Stimulated activated CD4-positive, alpha-beta T cell treated with anti-CD3 and anti-CD28 coated beads, TNF-alpha, amount 100 ng/mL, for 4 hours (primary cell): ENCODE measurements at places on chromosomes 2 and 18.

DNA sequence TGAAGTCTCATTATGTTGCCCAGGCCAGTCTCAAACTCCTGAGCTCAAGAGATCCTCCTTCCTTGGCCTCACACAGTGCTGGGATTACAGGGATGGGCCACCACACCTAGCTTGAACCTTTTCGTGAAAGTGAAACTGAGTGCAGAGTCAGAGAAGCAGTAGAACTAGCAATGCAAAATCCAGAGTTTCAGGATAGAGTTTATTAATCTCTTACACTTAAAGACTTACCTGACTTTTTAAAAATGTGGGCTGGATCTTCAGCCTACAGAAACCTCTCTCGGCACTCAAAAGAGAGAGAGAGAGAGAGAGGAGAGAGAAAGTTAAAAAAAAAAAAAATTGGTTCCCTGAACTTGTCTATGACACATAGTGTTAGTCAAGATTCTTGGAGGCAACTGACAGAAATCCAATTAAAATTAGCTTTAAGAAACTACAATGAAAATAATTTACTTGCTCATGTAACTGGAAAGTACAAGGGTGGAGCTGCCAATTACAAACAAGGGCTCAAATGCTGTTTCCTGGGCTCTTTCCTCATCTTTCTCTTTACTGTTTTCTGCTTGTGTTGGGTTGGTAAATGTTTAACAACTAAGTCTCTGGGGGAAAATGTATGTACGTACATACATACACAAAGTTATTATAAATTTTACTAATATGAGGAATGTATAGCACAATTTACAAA, 98.1 kb upstream of the CERS6 start:
- DNase-seq, result no peak

DNA sequence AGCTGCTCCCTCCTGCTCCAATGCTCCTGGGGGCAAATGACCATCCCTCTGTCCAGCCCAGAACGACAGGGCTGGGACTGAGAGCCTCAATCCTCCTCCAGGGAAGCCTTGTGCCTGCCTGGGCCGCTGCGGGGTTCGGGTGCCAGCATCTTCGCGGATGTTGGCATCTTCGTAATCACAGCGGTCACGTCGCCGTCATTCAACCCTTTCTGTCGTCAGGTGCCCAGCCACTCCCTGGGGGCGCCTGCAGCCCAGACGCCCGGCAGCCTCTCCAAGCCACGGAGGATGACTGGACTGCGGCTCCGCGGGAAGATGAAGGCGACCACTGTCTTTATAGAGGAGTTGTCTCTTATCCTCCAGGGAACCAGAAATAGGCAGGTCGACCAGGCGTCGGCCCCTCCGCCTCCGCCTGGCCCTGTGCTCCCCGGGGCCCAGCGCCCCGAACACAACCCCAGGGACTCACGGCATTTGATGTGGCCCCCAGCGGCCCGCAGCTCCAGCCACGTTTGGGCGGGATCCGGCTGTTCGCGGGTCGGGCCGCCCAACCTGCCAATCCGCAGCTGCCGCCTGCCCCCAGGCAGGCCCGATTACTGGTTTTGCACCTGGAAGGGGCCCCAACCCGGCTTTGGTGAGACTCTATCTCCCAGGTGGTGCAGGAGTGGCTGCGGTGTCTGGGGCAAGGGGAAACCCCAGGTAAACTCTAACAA, 113.9 kb downstream of the THNSL2 start:
- no peak for DNase-seq

GRCh38 chr18:66873899-66874298, 270.0 kb upstream of the CDH19 start:
- no peak for DNase-seq

- DNase-seq, result no peak
Observed at GRCh38 chr2:78870343-78870967, 155.0 kb upstream of the REG3G start.
